ENCODE measurements at places on chromosomes 5 and 9.

- DNase-seq: no peak
Observed at GRCh38 chr9:123954518-123955280, 24.8 kb upstream of the DENND1A start.

- DNase-seq: no peak
Observed at GRCh38 chr5:133978943-133979342, 10.5 kb upstream of the C5orf15 start.

DNA sequence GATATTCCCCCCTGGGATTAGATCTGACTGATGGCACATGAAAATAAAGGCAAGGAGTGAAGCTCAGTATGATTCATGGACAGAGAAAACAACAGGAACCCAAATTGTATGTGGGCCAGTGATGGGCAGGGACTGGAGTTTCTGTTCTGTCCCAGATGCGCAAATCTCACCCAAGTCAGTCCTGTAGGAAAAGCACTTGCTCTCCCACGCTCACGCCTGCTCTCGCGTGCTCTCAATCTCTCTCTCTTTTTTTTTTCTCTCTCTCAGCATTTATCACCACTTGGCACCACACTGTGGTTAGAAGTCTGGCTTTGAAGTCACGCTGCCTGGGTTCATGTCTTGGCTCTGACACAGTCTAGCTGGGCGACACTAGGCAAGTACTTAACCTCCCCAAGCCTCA, 106.5 kb upstream of the LRRTM2 start:
- DNase-seq: no peak

- DNase-seq: no peak
Observed at GRCh38 chr5:154138701-154139100, 51.8 kb upstream of the GALNT10 start.

GRCh38 chr9:82586918-82587356, 476.0 kb downstream of the RASEF start:
- no peak for DNase-seq

GRCh38 chr9:95095641-95096355, 221.7 kb downstream of the FANCC start:
- DNase-seq: no peak

DNA sequence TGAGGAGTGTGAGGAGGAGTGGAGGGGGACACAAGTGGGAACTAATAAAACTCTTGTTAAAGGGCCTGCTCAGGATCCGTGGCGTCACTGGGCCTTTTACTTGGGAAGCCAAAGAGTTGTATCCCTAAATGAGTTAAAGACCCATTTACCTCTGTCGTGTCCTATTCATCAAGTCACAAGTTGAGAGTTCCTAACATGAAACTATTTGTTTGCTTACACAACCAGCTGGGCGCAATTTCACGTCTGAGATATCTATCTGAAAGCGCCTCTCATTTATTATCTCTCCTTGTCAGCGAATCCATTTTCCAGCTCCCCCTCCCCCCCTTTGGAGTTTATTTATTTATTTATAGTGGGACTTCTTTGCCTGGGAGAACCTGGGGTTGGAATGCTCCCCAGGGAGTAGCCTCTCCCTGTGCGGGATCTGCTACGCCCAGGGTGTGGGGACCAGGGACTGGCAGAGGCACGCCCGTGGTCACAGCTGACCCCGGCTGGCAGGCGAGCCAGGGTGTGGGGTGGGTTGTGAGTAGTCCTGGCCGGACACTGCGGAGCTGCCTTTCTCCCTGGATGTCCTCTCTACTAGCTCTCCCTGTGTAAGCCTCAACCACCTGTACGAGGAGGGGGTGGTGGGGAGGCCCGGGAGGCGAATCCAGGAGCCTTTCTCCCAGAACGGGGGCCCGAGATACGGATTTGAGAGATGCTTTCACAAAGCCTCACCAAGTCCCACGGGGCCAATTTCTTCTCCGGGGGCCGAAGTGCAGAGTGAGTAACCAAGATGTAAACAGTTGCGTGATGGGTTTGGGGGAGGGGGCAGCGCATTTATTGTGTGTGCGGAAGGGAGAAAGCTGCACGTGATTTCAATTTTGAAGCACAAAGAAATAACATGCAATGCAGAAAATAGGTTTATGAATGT, 15.3 kb downstream of the NR2F1 start:
- no peak for DNase-seq

GRCh38 chr9:128733256-128733655, 9.3 kb upstream of the ZDHHC12 start:
- DNase-seq: peak; percentile 13

- DNase-seq: no peak
Observed at GRCh38 chr5:66669086-66669861, 73.1 kb downstream of the MAST4 start.

- DNase-seq: no peak
Observed at GRCh38 chr9:83238871-83239640, 176.1 kb upstream of the RASEF start.

GRCh38 chr5:108634010-108634616, 113.6 kb upstream of the FER start:
- DNase-seq: no peak

GRCh38 chr5:56064984-56065383, 70.2 kb upstream of the IL6ST start:
- DNase-seq: no peak

- no peak for DNase-seq
Observed at GRCh38 chr5:163531272-163531671, 25.9 kb downstream of the MAT2B start.

- DNase-seq: no peak
Observed at GRCh38 chr5:32406650-32407049, 37.9 kb downstream of the ZFR start.

GRCh38 chr5:132073231-132074013, at the start of gene CSF2:
Gene CSF2, plus strand, starts transcription at chr5:132073789. Its CDS starts 35 bp downstream, at chr5:132073824.
- no peak for DNase-seq

- no peak for DNase-seq
Observed at GRCh38 chr9:35070823-35071813, 1.3 kb downstream of the VCP start.

GRCh38 chr9:87503430-87503829, 5.8 kb downstream of the DAPK1 start:
- no peak for DNase-seq

GRCh38 chr9:69888856-69889585, 68.4 kb downstream of the CFAP95 start:
- DNase-seq: no peak

DNA sequence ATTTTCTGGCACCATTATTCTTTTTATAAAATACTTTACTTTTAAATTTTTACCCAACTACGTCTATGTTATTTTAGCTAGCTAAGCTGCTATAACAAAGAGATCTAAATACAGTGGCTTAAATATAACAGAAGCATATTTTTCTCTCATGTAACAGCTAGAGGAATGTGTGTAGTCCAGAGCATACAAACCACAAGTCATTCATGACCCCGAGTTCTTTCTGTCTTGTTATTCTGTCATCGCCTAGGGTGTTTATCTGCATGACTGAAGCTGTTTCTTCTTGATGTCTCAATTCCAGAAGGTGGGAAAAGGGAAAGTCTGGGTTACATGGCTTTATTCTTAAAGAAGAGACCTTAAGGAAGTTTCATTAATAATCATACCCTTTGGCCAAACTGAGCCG, 136.9 kb upstream of the RFX3 start:
- DNase-seq: no peak

GRCh38 chr5:139524940-139525585, 36.1 kb upstream of the UBE2D2 start:
- DNase-seq: no peak

GRCh38 chr9:85726737-85727136, 15.0 kb downstream of the AGTPBP1 start:
- no peak for DNase-seq

GRCh38 chr5:174306345-174307030, 261.0 kb downstream of the NSG2 start:
- no peak for DNase-seq

GRCh38 chr5:165502893-165503691, 1997.7 kb downstream of the MAT2B start:
- DNase-seq: no peak

DNA sequence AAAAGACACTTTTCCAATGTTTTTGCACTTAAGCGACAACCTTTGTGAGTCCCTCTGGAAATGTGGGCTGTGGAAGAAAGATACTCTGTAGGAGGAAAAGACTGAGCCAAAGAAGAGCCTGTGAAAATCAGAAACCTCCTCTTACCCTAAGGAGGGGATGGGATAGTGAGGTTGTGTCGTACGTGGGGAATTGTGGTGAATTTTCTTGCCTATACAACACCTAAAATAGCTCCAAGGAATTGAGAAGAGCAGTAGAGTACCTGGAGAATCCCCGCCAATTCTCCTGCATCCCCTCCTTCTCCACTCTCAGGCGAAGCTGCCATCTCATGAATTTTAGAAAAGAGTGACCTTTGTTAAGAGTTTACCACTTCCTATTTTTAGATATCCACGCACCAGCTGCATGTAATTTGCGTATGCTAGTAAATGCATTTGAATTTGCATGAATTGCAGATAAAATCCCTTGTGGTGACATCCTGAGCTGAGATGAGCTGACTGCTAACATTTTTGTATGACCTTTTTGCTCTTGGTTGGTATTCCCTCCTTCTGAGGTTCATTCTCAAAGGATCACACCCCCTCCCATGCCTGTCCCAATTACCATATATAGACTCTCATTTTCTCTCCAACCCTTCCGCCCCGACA, 147.2 kb downstream of the PCSK5 start:
- no peak for DNase-seq

DNA sequence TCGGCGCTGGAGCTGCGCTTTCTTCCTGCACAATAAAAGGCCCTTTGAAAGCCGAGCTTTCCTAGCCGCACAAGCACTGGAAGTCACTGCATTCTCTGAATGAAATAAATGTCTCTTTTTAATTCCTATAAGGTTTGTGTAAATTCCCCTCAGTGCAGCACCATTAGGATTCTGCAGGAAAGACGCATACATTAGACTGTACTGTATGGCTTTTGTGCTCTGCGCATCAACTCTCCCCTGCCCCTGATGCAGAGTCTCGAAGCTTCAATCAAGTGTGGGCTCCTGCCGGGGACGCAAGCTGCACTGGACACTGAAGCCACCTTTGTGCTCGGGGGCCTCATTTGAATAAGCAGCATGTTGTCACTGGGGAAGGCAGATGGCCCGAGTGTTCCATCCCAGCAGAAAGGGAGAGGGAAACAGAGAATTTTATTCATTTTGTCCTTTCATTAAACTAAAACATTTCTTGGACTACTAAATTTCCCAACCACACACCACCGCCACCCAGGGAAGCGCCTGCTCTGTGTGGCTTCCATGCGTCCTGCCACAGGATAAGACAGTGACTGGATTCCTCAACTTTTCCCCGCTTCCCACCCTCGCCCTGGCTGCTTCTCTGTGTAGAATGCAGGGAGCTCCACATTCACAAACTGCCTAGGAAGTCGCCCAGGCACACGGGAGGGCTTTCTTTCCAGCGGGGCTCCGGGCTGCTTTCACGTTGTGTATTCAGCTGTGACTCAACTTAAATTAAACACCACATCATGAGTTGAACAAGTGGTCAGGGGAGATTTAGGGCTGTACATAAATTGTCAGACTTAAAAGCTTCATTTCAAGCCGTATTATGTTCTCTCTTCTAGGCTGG, 635.4 kb downstream of the IRX1 start:
- DNase-seq: no peak

DNA sequence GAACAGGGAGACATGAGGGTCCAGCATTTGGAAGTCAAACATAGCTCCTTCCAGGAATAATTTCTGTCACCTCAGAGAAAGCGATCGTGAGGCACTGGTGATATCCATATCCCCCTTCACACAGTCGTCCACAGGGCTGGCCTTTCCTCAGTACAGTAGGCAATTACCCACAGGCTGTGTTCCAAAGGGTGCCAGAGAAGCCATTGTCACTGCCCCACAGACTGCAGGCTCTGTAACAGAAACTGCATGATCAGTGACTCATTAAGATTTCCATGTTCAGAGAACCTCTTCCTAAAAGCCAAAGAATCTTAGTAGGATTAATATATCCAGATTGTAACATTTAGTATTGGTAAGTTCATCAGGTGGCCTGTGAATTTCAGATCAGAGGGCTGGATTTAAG, 127.6 kb downstream of the RPS23 start:
- DNase-seq: no peak

DNA sequence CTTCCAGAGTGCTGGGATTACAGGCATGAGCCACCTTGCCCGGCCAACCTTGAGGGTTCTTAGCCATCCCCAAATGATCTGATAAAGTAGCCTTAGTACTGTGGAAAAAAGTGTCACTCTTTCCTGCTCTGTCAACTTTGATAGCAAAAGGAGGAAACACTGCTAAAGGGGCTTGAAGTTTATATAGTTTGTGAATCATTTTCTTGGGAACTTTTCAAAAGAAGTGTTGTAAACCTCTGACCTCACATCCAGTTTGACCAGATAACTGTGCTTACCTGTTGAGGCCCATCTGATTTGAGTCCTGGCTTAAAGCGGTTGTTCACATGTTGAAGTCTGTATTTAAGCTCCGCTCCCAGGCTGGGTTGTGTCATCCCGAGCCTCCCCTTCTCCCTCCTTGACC, 303.3 kb downstream of the DOCK8 start:
- no peak for DNase-seq

DNA sequence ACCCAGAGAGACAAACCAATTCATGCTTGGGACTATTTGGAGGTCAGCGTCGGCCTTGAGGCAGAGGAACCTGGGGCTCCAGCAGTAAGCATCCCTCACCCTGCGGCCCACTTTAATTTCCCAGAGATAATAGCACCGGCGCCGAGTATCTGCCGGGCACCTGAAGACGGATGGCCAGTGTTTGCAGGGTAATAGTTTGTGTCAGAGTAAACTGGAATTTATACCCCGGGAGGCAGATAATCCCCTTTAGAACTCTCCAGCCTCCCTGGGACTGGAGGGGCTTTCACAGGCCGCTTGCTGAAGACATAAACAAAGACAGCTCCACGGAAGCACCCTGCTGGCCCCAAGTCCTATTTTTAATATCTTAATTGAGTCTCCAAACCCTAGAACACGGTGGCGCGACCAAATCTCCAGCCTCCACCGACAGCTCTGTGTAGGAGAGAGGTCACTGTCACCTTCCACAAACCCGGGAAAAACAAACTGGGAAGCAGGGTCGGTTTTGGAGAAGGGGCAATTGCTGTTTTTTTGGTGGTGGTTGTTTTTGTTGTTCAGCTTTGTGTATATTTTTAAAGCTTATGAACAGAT, 17.4 kb upstream of the FCN1 start:
- no peak for DNase-seq

DNA sequence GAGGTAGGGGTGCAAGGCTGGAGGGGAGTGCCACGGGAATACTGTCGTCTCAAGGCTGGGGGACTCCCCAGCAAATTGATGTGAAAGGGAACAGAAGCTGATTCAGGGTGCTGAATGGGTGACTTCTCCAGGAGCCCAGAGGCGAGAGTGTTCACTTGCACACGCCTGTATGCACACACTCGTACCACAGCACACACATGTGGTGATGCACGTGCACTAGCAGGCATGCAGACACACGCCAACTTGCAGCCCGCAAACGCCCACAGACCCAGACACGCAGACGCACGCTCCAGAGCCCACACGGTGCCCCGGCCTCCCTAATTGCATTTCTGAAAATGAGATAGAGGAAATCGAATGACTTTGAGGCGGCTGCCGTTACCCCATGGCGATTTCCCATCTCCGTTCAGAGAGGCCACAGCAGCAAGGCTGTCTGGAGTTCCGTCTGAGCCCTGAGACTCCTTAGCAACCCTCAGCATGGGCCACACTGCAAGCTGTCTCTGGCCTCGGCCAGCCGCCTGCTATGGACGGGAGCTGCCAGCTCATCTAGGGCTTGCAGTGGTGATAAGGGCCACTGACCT, 9.1 kb upstream of the ADAMTS2 start:
- no peak for DNase-seq
